ENCODE measurements at places on chromosomes 7 and 10.

DNA sequence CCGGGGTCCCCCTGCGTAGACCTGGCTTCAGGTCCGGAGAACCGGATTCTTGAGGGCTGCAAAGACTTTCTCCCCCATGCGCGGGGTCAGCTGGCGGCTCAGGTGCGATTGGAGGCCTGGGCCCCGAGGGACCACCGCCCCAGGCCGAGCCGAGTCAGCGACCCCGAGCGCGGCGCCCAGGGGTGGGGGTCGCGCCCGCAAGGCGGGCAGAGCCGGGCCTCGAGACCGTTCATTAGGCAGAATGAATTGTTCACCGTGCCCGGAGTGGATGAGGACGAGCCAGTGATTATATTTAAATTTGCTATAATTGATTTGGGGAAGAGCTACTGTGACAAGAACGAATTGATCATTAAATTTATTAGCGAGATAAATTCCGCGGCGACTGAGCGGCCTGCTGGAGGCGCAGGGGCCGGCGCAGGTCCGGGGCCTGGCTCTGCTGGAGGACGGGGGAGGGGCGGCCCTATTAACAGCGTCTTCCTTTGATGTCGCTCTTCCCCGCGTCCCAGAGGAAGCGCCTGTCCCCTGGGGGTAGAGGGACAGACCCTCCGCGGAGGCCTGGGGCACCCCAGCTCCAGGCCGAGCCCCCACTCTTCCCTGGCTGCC is 7.5 kb downstream of the MNX1 start:
- no peak for DNase-seq

- no peak for DNase-seq
These were observed 67.1 kb upstream of the DUSP5 start for GRCh38 chr10:110430340-110431273.

DNA sequence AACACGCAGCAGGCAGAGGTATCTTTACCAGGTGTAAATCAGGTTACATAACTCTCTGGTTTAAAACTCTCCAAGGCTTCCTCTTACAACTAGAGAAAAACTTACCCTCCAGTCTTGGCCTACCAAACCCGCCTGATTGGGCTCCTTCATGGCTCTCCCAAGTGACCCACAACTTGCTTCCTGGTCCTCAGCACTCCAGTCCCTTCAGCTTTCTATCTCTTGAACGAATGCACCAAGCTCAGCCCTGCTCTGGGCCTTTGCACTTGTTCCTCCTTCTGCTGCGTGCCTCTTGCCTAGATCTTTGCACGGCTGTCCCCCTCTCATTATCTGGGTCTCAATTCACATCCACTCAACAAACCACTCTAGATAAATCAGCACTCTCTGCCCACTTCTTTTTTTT is 32.7 kb upstream of the DLD start:
- no peak for DNase-seq

DNA sequence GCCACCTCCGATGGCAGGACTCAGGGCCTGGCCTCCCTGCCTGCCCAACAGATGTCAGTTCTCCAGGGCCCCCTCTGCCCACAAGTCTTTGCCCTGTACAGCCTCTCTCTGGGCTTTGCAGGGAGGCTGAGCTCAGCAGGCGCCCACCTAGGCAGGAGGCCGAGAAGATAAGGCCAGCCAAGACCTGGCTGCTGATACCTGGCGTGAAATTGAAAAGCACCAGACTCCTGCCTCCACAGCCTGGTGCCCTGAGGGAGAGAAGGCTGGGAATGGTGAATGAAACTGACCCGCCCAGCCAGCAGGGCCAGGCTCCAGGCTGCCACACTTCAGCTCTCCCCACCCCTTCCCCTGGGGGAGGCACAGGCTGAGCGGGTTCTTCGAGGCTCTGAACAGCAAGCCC is 145.8 kb downstream of the CDH23 start:
- DNase-seq: no peak

DNA sequence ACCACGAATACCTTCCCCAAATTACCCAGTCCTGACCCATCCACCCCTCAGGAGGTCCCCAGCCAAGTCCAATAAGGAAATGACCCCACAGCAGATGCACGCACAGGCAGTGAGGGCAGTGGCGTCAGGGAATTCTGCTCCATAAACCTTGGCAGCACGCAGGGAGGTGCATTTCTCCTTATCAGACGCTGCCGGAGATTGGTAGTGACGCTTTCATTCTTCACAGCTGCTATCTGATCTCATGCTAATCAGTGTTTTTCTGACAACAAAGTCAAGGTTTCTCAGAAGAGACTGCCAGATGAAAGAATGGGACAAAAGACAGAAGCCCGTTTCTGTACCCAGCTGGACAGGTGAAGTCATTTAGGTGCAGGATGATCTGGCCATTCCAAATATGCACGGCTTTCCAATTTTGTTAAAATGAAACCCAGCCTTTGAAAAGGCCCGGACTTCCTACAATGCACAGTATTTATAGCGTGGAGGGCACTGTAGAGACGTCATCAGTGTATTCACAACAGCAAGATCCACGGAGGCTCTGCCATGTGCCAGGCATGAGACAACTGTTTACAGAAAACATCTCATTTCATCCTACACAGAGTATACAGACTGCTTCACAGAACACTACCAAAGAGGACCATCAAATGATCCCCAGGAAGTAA is 35.3 kb downstream of the DIP2C start:
- no peak for DNase-seq

DNA sequence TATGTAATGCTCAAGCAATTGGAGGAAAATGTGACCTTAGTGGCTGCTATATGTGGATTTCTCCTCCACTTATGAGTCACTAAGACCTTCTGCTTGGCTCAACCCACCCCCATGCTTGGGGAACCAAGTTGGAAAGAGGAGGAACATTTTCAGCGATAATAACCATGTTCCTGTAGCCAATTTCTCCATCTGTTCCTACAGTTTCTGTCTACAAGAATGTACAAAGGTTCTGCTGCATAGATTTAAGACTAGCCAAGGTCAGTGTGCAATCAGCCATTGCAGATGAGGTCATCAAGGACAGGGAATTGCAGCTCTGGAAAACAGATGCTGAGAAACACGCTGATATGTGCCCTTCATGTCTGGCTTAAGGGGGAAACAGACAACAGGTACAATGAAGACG is 5.6 kb upstream of the NRCAM start:
- DNase-seq: no peak

DNA sequence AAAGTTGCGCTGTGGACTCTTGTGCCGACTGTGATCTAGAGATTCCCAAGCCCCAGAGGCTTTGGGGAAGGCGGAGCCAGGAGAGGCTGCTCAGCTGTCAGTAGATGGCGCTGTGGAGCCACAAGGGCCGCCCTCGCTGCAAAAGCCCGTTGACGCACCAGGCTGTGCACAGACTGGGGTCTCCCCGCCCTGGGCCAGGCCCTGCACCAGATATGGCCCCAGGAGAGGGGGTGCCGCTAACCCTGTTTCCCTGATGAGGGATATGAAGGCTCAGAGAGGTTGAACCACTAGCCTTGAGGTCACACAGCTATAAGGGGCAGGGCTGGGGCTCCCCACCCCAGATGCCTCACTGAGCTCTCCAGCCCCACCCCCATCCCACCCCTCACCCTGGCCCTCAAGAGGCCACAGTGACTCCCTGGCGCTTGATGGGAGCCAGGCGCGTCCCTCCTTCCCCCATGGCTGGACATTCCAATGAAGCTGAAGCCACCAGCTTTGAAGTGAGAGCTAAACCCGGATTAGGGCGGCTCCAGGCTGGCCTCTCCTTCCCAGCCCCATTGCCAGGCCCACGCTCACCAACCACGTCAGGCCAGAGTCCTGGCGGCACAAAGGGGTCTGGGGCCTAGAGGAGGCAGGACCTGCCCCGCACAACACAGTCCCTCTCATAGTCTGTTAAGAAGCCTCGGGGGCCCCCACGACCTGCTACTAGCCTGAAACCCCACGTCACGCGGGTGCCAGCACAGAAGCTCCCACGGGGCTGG is 26.4 kb downstream of the MYL10 start:
- DNase-seq: peak; percentile 77
